ENCODE measurements at places on chromosomes 7 and 10. TPM values are rescaled to one million over a fixed set of nuclear protein-coding genes. Genes with fewer than 3 reads are reported as not detected.

GRCh38 chr10:68790476-68790875 is 36.9 kb upstream of the STOX1 start:
- DNase-seq = no peak

GRCh38 chr10:71750124-71750841 is 23.0 kb downstream of the VSIR start:
- DNase-seq = no peak

GRCh38 chr7:116535416-116535815 is 10.6 kb downstream of the CAV1 start:
- no peak for DNase-seq

- DNase-seq = no peak
Measured at GRCh38 chr10:93873420-93874115, 20.2 kb upstream of the SLC35G1 start.

Gene CFAP46
- 3.8 TPM for polyA plus RNA-seq

Measured in lung (tissue), 17 donors.